ENCODE measurements at places on chromosomes 3 and 15. TPM values are rescaled to one million over a fixed set of nuclear protein-coding genes. Genes with fewer than 3 reads are reported as not detected.

The ADAM10 gene
- total RNA-seq = 47.4 TPM

The SEMA6D gene
- 2.4 TPM for total RNA-seq

The CPN2 gene
- total RNA-seq = 0.38 TPM

The AAGAB gene
- 22.6 TPM for total RNA-seq

The THPO gene
- not detected for total RNA-seq

The PP2D1 gene
- total RNA-seq = not detected

The MDFIC2 gene
- not detected for total RNA-seq

The SPINK8 gene
- not detected for total RNA-seq

The TMOD3 gene
- 25.5 TPM for total RNA-seq

The NRG4 gene
- 16.6 TPM for total RNA-seq

The RPL29 gene
- 1,018 TPM for total RNA-seq

The TM4SF1 gene
- total RNA-seq = 79.0 TPM

The POTEB2 gene
- not detected for total RNA-seq

The GPR87 gene
- not detected for total RNA-seq

The SLITRK3 gene
- total RNA-seq = not detected

The FRMD5 gene
- total RNA-seq = 5.6 TPM

The LRRC34 gene
- 1.7 TPM for total RNA-seq

The ZCWPW2 gene
- total RNA-seq = 0.61 TPM

The RBPMS2 gene
- total RNA-seq = 4.0 TPM

All from adrenal gland (tissue), 19 donors.